NCI-H2081 (cell line): ENCODE measurements at places on chromosomes 5 and 9.

DNA sequence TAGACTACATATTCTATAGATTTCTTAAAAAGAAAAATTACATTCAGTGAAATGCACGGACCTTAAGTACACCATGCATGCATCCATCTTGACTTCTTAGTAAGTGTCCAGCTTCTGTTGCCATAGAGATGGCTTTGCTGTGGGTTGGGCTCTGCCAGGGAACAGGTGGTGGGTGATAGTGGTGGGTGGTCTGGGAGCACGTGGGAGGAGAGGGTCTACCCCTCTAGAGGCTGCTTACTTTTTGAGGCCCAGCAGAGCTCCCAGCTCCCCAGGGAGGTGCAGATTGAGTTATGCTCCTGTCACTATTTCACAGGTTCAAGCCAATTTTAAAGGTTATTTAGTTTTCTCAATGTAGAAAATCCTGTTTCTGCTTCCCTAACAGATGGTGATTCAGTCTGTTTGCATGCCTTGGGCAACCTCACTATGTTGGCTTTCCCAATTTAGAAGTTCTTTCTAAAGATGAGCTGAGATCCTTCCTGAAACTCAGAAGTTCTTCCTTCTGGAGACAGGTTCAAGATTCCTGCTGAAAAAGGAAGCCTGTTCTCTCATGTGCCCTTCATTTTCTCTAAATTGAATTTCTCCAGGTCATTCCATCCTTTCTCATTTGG is 107.4 kb upstream of the LHFPL2 start:
- no peak for DNase-seq

DNA sequence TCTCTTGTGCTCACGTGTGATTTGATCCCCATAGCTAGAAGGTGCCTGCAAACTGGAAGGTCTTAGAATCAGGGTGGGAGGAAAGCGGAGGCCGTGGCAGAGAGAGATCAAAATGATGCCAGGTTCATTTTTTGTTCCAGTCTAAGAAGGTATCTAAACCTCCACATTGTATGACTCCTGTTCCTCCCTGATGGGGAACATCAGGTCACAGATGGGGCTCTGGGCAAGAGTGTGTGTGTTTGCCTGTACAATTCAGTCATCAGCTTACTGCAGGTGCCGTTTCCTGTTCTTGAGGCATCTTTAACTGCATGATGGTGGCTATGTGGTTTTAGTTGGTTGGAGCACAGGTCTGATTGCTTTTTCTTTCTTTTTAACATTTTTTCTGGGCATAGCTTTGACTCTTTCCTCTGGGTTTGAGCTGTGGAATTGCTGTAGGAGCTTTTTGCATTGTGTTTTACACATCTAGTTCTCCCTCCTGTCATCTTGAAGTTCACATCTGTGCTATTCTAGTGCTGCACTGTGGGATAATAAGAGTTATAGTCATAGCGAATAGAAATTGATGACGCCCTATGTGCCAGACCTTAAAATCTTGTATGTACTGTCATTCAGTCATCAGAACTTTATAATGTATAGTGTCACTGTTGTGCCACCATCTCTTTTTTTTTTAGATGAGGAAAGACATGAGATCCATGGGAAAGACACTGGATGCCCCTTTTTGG is 30.8 kb downstream of the ARHGAP26 start:
- no peak for DNase-seq

- no peak for DNase-seq
Measured at GRCh38 chr9:16238623-16239138, 631.8 kb downstream of the BNC2 start.

DNA sequence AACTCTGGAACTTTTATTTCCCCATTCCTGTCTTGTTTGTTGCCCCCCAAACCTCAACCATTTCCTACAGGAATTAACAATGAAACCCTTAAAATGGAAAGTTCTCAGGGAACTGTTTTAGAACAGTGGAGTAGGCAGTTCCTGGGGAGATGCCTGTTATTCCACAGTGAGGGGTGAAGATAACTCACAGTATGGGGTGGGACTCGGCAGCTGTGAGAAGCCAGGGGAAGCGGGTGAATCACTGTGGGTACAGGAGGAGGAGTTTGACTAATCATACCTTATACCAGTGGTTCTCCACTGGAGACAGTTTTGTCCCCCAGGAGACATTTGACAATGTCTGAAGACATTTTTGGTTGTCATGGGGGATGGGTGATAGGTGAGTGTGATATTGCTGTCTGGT is 36.9 kb upstream of the GLRA1 start:
- DNase-seq, result no peak

DNA sequence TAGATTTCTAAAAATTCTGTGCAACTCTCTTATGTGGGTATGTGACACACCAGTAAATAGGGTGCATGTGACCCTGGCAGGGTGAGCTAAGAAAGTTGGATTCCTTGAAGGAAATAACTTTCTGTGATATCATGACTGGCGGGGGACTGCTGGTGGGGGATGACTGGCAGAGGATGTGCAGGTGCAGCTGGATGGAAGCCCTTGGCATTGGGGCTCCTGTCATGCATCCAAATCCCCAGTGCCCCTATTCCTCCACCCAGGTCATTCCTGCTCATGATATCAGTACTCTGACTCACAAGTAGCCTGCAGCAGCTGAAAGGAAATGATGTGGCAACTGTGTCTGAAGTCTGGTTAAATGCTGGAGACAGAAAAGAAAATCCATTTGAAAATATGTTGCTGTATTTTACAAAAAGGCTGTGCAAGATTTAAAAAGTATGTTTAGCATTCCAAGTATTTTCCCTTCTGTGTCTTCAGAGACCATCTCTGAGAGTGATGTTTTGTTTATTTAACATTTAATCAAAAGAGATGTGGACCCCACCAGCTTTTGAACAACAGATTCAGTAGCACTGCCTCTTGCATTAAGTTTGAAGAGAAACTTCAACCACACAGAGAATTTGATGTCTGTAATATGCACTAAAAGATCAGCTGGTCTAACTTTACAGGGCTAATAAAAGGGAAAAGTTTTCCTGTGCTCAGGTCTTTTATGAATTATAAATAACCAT is 17.9 kb upstream of the ZSWIM6 start:
- no peak for DNase-seq
